ENCODE measurements at places on chromosomes 12 and 14.
A peak's percentile ranks its signal among the peaks of the same experiment; 100 is the strongest.

- DNase-seq: no peak
These were observed 38.4 kb downstream of the YEATS4 start for GRCh38 chr12:69397978-69398377.

GRCh38 chr14:96285667-96286066 is 29.7 kb downstream of the BDKRB1 start:
- DNase-seq: no peak

DNA sequence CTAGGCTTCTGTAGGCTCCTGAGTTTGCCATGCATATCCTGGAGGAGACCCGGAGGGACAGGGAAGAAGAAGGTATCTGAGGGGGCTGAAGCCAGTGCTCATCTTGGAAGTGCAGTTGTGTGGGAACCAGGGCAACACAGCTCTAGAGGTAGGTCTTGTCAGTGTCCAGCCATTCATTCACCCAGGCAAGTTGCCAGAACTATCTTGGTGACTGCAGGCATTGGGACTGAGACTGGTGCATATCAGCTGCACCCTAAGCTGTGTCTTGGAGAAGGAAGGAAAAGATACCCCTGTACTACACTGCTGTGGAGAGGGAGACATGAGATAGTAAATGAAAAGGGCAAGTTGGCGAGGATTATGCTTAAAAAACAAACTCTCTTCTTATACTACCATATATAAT is 4.9 kb upstream of the WIF1 start:
- no peak for DNase-seq

DNA sequence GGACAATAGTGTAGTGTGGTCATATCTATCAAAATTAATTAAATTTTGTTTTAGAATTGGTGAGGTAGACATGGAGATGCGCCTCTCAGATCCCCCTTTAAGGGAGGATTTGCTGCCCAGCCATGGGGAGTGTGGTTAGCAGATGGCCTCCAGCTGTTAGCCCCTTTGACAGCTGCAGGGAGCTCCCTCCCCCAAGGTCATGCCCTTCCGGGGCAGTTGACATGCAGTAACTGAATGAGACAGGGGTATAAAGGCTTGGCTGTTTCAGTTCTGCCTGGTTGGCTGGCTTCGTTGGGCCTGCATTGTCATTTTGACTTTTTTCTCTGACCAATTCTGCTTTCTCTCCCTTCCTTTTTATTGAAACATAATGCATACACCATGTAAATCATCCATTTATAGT is 291.5 kb upstream of the SRRM4 start:
- peak; percentile 77 for DNase-seq

- DNase-seq: no peak
These were observed 8.5 kb upstream of the SVOP start for GRCh38 chr12:109029411-109029810.

- DNase-seq: no peak
These were observed 353.7 kb downstream of the APAF1 start for GRCh38 chr12:98998697-98999299.

DNA sequence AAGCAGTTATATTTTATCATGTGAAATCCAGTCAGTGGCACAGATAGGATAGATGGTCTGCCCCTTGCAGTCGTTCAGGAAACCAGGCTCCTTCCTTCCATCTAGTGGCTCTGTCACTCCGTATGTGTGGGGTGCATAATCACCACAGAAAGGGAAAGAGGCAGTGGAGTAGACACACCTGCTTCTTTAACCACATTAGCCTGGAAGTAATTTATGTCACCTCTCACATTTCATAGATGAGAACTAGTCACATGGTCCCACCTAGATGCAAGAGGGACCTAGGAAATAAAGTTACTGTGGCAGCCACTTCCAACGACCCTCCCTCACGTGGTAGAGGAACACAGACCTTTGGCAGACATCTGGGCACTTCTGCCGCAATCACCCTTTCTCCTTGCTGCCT is 14.2 kb upstream of the RNU6-8 start:
- DNase-seq: no peak

GRCh38 chr12:108090107-108090899 is 38.8 kb upstream of the WSCD2 start:
- DNase-seq: no peak

GRCh38 chr12:27000961-27001360 is 13.2 kb downstream of the TM7SF3 start:
- no peak for DNase-seq

- DNase-seq: no peak
These were observed 23.3 kb downstream of the SNRPF start for GRCh38 chr12:95882080-95882479.

DNA sequence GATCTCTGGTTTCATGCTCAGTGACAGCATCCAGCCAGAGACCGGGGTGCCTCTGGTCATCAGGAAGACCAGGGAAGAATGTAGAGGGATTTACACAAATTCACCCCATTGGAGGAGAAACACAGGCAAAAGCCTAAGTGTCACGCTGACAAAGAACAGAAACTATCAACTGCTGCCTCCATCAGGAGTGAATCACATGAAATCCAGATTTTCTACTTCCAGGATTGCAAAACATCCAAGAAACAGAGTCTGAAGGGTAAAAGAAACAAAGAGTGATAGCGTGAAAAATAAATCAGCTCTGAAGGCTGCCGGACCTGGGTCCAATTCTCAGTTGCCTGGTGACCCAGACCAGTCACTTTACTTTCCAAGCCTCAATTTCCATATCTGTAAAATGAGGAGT is 136.1 kb upstream of the MAP1LC3B2 start:
- DNase-seq: no peak

GRCh38 chr12:69091442-69092017 is 147.8 kb upstream of the CPSF6 start:
- no peak for DNase-seq

GRCh38 chr12:106082216-106083175 is 56.3 kb downstream of the NUAK1 start:
- no peak for DNase-seq

GRCh38 chr12:103350116-103350515 is 145.7 kb downstream of the C12orf42 start:
- DNase-seq: no peak

- no peak for DNase-seq
These were observed 6.8 kb downstream of the FAM161B start for GRCh38 chr14:73943083-73943482.

- DNase-seq: no peak
These were observed 120.0 kb downstream of the PRICKLE1 start for GRCh38 chr12:42469355-42470175.

DNA sequence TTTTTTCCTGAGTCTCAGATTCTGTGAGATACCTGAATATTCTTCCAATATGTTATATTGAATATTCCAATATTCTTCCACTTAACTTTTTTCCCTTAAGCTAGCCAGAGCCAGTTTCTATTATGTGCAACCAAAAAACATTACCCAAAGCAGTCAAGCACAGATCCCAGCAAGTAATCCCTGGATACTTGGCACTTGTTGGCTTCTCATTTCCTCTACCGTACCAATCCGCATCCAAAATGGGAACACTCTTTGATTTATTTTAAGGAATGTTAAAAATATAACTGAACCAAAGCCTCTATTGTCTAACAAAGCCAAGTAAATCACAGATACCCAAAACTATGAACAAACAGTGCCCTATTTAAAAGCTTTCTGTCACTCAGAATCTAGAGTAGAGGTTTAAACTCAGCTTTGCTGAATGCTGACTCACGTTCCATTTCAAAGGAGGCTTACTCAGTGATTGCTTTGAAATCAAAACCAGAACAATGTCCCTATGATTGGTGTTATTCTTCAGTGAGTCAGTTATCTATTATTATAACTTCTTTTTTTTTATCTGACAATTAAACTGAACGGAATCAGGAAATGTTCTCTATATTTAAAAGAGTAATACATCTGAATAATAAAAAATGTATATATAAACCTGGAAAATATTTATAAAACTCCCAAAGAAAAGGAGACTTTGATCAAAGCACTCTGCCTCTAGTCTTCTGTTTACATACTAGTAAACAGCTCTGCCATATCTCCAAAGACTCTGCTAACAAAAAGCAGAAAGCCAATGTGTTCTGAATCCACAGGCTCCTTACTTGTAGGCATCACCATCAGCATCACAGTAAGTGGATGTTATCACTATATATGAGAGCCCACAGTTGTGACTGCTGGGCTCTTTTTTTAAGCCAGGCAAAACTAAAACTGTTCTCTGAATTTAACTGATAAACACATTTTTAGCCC is 360.8 kb downstream of the CCDC91 start:
- no peak for DNase-seq

- no peak for DNase-seq
These were observed 62.3 kb upstream of the EGLN3 start for GRCh38 chr14:34012978-34013720.

- DNase-seq: no peak
These were observed 372.2 kb downstream of the TMEM121 start for GRCh38 chr14:105898482-105899010.

- no peak for DNase-seq
These were observed 540.1 kb upstream of the MIS18BP1 start for GRCh38 chr14:45793081-45793480.

- DNase-seq: no peak
These were observed 291.7 kb upstream of the DDHD1 start for GRCh38 chr14:53444677-53445312.

GRCh38 chr12:97223419-97223818 is 239.2 kb upstream of the RMST start:
- DNase-seq: no peak

DNA sequence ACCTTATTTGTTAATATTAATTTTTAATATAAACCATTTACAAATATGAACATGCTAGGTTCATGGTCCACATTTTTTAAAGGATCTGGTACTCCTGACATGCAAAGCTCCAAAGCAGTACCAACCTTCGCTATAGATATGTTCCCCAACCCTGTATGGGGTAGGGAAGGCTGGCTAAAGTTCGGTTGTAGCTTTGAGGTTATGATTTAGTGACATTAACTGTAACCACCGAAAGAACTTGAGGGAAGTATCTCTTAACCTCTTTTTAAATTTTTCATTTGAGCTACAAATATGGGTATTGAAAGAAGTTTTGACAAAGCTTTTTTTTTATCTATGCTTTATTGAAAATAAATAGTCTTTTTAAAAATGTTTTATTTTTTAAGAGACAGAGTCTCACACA is 115.5 kb downstream of the DYRK2 start:
- no peak for DNase-seq

DNA sequence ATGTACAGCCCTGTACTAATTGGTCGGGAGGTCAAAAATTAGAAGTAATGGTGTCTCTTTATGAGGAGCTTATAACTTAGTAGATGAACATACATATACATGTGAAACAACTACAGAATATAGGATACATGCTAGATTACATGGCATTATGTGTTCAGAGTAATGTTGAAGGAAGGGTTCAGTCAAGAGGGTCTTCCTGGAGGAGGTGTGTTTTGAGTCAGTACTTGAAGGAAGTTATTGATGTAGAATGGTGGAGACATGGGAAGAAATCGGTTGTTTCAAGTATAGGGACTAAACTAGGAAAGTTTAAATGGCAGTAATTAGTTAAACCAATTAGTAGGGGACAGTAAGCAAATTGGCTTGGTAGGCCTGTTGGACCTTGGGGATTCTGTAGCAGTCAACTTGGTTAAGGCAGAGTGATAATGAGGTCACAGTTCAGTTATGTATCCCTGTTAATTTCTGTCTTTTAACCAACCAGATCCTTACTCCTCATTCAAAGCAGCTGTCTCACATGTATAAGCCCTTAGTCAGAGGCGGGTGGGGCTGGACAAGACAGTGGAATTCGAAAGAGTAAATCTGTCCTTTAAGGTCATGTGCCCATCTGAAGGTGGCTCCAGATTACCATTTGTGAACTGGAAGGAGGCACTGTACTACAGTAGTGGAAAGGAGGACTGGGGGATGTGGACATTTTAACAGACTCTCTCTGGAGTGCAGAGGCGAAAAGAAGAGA is 3.5 kb upstream of the ANKRD52 start:
- DNase-seq: no peak

DNA sequence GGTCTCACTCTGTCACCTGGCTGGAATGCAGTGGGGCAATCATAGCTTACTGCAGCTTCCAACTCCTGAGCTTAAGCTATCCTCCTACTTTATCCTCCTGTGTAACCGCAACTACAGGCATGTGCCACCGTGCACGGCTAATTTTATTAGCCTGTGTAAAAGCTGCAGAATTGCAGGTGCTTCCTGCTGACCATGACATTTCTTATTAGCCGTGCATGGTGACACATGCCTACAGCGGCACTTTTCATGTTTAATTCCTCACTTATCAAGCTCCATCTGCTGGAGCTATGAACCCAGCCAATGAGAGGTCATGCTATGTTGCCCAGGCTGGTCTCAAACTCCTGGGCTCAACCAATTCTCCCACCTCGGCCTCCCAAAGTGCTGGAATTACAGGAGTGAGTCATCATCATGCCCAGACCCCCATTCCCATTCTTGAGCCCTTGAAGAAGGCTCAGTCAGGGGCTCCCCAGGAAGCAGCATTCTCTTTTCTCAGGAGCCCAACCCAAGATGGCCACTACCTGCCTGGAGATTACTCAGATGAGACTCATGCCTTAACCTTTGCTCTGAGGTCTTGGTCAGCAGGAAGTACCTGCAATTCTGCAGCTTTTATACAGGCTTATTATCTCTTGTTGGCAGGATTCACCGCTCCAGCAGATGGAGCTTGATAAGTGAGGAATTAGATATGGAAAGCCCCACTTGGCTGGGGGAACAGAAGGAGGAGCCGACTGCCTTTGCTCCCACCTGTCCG is 503.2 kb downstream of the MED13L start:
- no peak for DNase-seq

DNA sequence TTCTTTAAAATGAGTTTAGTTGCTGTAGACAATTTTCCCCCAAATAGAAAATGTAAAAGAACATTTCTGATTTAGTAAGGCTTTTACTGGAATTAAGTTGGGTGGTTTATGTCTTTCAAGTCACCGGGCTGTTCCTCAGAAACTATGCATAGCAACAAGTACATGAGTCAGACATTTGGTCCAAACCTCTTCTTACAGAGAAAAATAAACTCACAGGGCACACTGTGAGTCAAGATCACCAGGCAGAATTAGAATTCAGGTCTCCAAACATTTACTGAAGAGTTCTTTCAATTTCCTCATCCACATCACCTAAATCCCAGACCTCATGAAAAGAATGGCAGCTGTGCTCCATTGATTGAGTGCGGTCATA is 476.1 kb upstream of the SOX5 start:
- no peak for DNase-seq

DNA sequence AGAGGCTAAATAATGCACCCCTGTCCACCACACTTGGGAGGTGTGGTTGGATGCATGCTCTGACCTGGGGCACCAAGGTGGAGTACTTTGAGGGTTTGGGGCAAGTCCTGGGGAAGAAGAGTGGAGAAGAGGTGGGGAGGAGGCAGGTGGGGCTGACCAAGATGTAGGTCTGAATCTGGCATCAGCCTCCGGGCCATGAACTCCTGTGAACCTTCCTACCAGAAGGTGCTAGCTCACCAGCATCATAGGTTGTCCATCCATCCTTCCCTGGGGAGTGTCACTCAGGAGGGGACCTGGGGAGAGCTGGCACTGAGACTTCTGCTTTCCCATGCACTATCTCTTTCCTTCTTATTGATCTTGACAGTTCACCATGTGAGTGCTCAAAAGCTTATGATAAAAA is 13.6 kb upstream of the EMP1 start:
- DNase-seq: no peak
